NCI-H524 (cell line): ENCODE measurements at places on chromosomes 1 and 21.
A peak's percentile ranks its signal among the peaks of the same experiment; 100 is the strongest.

- peak; percentile 96 for DNase-seq
These were observed at the start of gene APOBEC4 for GRCh38 chr1:183652547-183653461. APOBEC4 (minus strand) TSS chr1:183653316; CDS start chr1:183648781, 4,535 bp downstream.

- no peak for DNase-seq
These were observed 18.3 kb upstream of the CHI3L1 start for GRCh38 chr1:203204756-203205155.

DNA sequence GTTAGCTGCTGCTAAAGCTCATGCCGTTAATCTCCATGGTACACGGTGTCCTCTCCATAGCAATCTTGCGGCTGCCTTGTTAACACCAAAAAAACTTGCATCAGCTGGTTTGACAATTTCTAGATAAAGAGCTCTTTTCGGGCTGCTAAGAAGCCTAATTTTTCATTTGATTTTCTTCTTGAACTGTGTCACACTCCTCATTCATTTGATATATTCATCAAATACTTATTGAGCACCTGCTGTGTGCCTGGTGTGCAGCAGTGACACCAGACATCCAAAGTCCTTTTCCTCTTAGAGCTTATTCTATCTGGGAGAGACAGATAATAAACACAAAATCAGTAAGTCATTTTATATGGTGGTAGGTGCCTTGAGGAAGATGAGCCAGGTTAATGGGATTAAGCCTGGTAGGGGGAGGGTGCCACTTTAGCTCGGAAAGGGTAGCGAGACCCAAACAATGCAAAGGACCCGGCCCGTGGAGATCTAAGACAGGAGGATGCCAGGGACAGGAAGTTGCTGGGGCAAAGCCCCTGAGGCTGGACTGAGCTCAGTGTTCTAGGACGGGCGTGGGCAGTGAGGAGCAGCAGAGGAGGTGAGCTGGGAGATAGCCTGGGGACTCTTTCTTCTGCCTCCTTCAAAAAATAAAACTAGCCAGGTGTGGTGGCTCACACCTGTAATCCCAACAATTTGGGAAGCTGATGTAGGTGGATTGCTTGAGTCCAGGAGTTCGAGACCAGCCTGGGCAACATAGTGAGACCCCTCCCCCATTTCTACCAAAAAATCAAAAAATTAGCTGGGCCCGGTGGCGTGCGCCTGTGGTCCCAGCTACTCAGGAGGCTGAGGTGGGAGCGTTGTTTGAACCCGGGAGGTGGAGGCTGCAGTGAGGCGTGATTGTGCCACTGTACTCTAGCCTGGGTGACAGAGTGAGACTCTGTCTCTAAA lies 50.7 kb upstream of the LGALS8 start:
- no peak for DNase-seq

- DNase-seq = no peak
These were observed 20.7 kb upstream of the S100A2 start for GRCh38 chr1:153586347-153586746.

DNA sequence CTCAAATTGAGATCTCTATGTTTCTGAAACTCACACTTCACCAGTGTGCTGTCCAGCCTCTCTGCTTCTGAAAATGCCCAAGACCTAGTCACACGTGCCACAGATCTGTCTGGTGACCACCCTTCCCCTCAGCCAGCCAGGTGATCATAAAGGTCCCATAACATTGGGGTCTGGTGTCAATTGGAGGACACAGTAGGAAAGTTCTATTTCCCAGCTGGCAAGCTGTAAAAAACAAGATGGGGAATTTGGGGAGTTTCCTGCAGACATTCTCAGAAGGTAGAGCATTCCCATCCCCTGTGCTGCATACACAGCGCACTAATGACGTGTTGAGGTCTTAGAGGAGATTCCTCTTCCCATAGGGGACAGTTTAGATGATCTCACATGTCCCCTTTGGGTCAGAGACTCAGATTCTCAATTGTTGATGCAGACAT lies 50.1 kb downstream of the RPS6KA1 start:
- no peak for DNase-seq

DNA sequence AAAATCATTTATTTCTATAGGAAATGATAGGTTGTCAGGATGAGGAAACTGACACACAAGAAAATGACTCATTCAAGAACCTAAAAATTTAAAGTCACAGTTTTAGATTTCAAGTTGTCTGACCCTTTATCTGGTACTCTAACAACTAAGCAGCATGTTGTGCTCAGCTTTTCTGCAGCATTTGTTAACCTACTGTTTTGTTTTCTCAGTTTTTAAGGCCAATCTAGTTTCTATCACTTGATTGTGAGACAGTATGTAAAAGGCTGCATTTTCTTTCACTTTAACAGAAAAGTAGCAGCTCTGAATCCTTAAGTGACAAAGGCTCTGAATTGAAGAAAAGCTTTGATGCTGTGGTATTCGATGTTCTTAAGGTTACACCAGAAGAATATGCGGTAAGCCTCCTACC lies 59.1 kb downstream of the RALGPS2 start:
- no peak for DNase-seq

DNA sequence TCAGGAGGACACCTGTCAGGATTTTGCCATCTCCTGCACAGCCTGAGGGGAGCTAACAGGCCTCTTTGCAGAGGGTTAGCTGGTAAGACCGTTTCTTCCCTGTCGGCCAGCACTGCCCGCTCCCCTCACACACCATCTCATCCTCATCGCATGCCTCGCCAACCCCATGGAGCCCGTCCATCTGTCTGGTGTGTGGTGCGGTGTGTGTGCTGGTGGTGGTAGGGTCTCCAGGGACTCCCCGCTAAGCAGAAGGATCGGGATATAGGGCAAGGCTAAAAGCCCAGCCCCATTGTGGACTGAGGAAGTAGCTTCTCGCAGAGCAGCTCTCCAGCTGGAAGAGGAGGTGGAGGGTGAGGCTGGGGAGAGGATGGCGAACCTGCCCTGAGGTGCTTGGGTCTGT lies 6.8 kb upstream of the SFN start:
- peak; percentile 25 for DNase-seq

DNA sequence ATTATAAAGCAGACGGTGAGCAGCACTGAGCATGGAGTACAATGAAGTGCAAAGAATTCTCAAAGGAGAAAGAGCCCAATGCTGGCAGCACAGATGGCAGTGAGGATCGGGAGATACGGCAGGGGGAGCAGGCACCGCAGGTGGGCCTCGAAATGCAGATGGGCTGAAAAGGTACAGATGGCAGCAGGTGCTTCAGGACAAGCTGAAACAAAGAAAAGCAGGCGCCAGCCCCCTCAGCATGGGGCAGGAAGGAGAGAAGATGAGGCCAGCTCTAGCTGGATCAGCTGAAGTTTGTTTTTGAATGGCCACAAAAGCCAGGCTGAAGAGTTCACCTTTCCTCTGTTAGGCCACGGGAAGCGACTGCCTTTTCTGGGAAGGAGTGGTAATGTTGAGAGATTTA lies 7.7 kb downstream of the CFAP298 start:
- peak; percentile 91 for DNase-seq

GRCh38 chr1:104056786-104057185 lies 307.1 kb downstream of the AMY1C start:
- no peak for DNase-seq

DNA sequence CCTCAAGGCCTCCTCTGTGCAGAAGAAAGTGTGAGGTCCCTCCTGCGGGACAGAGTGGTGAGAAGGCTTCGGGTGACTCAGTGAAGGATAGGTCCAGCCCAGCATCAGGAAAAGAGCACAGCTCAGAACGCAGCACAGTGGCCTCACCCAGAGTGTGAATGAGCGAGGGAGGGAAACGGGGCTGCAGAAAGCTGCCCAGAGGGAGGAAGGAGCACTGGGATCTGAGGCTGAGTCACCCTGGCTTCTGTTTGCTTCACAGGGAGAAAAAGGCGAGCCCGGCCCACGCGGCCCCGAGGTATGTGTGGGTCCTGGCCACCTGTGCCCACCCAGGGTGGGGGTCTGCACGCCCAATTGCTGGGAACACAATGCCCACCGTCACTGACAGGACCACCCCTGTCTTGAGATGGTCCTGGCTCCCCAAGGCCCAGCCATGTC lies 24.3 kb downstream of the COL6A2 start:
- no peak for DNase-seq

GRCh38 chr1:54557671-54558355 lies 9.8 kb downstream of the ACOT11 start:
- DNase-seq = no peak

- no peak for DNase-seq
These were observed 8.5 kb downstream of the CGN start for GRCh38 chr1:151519667-151520066.

- DNase-seq = no peak
These were observed 21.6 kb downstream of the VPS13D start for GRCh38 chr1:12251442-12251841.

GRCh38 chr1:167826127-167826526 lies 87.8 kb downstream of the ADCY10 start:
- DNase-seq = no peak

DNA sequence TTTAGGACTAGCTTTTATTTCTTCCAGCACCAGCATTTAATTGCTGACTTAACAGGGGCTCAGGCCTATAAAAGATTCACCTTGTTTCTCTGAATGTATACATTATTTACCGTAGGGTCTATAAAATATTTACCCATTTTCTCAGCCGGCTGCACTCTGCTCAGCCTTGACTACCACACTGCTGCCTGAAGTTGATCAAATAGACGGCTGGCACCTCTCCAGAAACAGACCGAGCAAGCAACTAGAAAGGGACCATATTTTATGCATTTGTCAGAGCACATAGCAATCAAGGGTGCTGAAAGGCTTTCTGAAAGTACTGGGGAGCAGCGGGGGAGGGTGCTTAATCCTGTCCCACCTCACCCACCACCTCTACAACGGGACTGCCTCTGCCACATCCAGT lies 64.7 kb upstream of the FGGY start:
- no peak for DNase-seq

GRCh38 chr21:42030311-42030710 lies 20.2 kb upstream of the ZBTB21 start:
- DNase-seq = no peak

GRCh38 chr1:185536165-185536920 lies 197.8 kb upstream of the HMCN1 start:
- no peak for DNase-seq

DNA sequence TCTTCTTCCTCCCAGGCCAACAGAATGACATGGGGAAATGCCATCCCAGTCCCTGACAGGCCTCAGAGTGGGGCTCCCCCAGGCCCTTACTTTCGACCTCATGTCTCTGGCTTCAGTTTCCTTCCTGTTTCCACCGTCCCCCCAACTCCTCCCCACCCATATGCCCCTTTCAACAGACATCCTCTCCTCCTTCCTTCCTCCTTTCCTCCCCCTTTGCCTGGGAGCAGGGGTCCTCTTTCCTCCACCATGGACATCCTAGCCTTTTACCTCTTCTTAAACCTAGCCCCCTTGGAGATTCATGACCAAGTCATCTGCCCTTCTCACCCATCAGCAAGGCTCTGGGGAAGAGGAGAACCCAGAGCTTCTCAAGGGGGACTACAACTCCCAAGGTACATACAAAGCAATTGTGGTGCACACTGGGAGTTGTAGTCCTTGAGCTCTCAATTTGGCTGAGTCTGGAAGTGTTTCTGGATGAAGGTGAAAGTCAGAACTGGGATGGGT lies 4.0 kb downstream of the ZBTB7B start:
- DNase-seq = no peak

GRCh38 chr1:150596976-150597375 lies 17.6 kb upstream of the MCL1 start:
- no peak for DNase-seq

GRCh38 chr1:180571060-180571831 lies 12.5 kb downstream of the OVAAL start:
- DNase-seq = no peak

DNA sequence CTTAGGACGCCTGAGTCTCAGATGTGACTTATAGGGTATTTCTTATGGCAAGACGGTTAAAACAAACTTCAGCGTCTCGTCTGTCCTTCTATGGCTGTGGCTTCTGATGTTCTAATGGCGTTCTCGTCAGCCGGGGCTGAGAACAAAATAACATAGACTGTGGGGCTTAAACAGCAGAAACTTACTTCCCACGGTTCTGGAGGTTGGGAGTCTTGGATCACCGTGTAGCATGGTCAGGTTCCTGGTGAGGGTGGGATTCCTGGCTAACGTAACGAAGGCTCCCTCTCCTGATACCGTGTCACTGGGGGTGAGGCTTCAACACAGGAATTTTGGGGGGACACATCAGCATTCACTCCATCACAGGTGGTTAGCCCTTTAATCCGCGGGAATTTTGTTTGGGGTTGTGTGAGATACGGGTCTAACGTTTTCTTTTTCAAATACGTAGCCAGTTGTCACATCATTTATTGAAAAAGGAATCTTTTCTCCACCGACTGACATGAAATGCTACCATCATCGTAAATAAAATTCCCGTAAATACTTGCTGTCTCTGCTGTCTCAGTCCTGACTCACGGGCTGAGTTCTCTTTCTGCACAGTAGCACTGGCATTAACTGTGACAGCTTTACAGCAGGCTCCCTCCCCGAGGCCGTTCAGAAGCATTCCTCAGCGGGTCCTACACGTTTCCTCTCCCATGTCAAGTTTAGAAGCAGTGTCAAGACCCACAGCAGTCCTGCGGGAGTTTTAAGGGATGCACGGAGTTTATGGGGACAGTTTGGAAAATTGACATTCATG lies 8.1 kb upstream of the POFUT2 start:
- DNase-seq = no peak

GRCh38 chr1:155175281-155175926 lies 1.8 kb downstream of the TRIM46 start:
- DNase-seq = no peak

- DNase-seq = no peak
These were observed 588.3 kb downstream of the LMO4 start for GRCh38 chr1:87916965-87917364.

GRCh38 chr1:162905174-162906158 lies 44.5 kb upstream of the CCDC190 start:
- peak; percentile 3 for DNase-seq

GRCh38 chr1:110870721-110871388 lies 2.1 kb upstream of the CD53 start:
- DNase-seq = no peak

DNA sequence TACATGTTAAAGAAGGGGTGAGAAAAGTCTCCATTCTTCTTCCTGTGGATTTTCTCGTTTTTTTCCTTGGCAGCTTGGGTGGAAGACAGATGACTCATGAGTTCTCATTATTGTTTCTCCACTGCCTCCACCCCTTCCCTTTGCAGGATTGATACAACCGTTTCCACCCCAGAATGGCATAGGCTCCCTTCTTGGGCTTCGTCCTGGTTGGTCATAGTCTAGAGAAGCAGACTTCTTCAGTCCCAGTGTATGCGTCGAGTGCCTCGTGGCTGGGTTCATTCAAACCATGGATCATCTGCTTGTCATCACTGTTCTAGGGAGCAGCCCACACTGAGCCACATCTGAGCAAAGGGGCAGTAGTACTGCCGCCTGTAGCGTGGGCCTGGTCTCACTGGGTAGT lies 13.7 kb downstream of the PTGFRN start:
- DNase-seq = no peak

GRCh38 chr21:46111193-46111571 lies 13.3 kb downstream of the COL6A2 start:
- no peak for DNase-seq

GRCh38 chr1:93437976-93438605 lies 9.8 kb upstream of the FNBP1L start:
- DNase-seq = no peak

DNA sequence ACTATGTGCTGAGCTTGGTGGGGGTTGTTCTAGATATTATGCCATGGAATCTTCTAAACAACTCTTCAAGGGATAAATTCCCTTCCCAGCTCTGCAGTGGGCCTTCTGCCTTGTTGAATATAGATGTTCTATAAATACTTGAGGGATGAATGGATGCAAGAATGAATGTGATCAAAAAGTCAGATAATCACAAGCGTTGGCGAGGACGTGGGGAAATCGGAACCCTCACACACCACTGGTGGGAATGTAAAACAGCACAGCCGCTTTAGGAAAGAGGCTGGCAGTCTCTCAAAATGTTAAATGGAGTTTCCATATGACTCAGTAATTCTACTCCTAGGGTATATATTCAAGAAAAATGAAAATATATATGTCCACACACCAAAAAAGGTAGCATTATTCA lies 19.0 kb downstream of the SDC3 start:
- no peak for DNase-seq
